ENCODE measurements at places on chromosomes 2 and 18.
A peak's percentile ranks its signal among the peaks of the same experiment; 100 is the strongest.

DNA sequence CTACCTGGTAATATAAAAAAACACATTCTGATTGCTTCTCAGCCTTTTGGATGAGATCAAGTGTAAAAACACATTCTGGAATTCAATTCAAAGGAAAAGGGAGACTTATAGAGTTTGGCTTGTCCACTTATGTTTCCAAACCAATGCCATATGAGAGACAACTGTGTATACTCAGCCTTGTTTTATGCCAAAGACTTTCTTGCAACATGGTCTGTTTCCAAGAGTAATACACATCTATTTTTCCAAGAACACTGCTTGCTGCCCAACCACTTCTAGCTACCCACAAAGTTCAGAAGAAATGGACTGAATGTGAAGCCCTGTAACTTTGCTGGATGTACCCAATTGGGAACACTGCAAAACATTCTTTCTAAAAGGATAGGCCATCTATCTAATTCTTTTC lies 48.0 kb upstream of the GRB14 start:
- DNase-seq = no peak

- DNase-seq = no peak
These were observed 59.8 kb upstream of the RIT2 start for GRCh38 chr18:43175257-43175656.

DNA sequence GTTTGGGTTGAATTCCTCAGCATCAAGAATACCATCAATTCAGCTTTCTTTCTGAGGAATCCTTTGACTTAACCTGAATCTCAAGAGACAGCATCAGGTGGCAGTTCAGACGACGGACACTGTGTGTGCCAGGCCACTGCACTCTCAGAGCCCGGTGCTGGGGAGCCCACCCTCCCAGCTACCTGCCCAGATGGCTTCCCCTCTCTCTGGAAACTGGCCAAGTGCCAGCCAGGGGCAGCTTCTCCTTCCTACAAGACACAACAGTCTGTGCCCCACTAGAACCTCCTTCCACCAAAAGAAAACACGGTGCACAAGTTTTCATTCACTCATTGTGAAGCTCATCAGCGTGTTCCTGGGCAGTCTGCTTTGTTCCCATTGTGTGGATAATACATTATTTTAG lies 28.5 kb downstream of the MAL start:
- DNase-seq = no peak

DNA sequence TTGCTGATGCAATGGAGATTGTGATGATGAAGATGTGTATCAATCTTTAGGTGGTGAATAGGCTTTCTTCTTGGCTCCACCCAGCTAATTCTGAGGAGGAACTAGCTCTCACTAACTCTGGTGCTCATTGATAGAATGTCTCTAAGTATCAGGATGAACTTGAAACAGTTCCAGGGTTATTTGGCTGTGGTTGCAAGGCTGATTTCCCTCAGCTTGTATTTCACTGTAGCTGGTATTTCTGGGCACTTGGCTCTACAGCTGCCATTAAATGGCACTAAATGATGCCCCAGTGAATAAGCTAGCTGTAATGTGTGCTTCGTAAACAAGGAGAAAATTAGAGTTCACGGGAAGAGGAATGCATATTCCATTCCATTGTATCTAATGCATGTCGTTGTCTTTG lies 241.2 kb downstream of the RPIA start:
- no peak for DNase-seq

DNA sequence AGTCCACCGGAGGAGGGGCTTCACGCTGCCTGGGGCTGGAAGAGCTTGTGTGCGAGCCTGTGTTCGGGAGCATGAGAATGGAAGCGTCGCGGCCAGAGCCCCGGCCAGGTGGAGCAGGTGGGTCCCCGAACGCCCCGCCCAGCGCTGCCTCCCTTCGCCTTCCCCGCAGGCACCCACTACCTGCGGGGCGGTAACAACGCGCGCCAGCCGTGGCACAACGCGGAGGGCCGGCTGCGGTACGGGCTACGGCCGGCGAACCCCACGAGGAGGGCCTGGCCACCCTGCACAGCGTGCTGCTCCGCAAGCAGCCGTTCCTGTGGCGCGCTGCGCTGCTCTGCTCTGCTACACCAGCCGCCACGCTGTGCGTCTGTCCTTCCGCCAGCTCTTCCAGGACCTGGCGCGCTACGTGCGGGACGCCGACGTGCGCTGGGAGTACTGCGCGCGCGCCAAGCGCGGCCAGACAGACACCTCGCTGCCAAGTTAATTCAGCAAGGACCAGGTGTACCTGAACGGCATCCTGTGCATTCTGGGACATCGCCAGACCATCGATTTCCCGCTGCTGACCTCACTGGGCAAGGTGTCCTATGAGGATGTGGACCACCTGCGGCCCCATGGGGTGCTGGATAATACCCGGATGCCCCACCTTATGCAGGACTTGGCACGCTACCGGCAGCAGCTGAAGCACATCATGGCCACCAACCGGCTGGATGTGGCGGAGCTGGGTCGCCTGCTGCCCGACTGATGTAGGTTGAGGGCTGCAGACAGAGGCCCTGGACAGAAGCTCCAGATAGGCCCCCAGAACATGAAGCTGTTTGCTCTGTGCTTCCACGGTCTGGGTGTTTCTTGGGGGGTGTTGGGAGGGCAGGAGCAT lies 200.6 kb downstream of the NAPG start:
- peak; percentile 100 for DNase-seq

- DNase-seq = no peak
These were observed 79.3 kb upstream of the SCN7A start for GRCh38 chr2:166573391-166573790.

GRCh38 chr2:7009207-7009911 lies 92.1 kb downstream of the RNF144A start:
- no peak for DNase-seq

DNA sequence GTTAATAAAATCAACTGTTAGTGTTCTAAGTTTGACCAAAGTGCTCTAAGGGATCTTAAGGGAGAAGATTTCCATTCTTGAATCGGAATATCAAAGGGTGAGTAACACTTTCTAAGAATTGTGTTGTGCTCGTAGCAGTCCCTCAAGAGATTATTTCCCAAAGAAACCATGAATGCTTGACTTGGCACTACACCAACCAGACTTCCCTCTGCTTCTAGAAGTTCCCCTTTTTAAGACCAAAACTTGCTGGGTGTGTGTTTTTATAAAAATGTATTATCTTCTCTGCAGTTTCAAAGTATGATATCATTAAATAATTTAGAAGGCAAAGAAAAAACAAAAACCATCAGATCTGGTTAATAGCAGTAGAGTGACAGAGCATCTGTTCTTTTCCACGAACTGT lies 522.0 kb upstream of the FAM98A start:
- DNase-seq = no peak

- no peak for DNase-seq
These were observed 78.5 kb upstream of the RPL31 start for GRCh38 chr2:100923461-100924060.

DNA sequence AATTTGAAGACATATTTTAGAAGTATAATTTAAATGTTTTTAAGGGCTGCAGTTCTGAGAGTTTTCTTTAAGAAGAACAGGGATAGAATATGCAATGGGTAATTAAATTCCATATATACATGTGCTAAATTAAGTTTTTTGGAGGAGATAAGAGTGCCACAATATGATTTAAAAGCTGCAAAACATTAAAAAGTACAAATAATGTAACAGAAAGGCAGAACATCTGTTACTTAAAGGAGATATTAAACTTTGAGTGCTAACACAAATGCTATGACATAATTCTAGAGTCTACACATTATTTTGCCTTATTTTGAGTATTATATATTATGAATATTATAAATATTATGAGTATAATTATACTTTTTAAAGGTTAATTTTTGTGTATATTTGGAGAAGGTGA lies 102.4 kb downstream of the PARD3B start:
- DNase-seq = no peak

GRCh38 chr2:24825883-24826772 lies 32.9 kb downstream of the CENPO start:
- DNase-seq = no peak

DNA sequence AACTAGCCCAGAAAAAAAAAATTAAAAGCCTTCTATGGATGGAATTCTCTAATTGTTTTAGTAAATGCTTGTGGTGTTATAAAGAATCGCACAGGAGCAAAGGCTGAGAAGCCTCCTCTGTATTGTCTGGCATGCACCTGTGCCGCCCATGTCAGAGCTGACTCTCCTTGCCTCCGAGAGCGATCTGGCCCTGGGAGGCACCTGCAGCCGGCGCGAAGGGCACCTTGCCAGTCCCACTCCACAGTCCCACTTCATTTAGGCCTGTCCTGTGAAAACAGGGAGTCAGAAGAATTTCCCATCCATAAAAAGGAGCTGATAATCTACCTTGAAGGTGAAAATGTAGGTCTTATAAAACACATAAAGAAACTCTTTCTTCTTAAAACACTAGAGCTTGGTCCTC lies 170.9 kb upstream of the PXDN start:
- no peak for DNase-seq

GRCh38 chr18:26458526-26459232 lies 89.7 kb downstream of the KCTD1 start:
- no peak for DNase-seq

DNA sequence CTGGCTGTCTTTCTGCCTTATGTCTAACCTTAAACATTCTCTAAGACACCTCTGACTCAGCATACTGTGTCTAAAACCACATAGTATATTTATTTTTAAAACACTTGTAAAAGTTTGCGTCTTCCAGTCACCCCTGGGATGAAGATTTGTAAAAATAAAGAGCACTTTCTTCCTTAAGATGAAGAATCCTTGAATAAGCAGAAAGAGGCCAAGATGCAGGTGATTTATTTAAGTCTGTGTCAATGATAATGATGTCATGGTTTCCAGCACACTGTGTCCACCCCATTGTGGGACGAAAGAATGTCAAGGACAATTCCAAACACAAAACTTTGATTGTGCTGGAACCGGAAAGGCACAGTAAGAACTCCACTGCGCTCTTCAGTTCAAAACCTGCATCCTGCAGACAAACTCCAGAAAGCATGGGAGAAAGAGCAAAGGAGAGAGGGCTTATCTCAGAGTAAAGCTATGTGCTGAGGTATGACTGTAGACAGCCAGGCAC lies 92.9 kb downstream of the ZEB2 start:
- DNase-seq = no peak

- no peak for DNase-seq
These were observed 7.3 kb downstream of the INSIG2 start for GRCh38 chr2:118095610-118096009.

DNA sequence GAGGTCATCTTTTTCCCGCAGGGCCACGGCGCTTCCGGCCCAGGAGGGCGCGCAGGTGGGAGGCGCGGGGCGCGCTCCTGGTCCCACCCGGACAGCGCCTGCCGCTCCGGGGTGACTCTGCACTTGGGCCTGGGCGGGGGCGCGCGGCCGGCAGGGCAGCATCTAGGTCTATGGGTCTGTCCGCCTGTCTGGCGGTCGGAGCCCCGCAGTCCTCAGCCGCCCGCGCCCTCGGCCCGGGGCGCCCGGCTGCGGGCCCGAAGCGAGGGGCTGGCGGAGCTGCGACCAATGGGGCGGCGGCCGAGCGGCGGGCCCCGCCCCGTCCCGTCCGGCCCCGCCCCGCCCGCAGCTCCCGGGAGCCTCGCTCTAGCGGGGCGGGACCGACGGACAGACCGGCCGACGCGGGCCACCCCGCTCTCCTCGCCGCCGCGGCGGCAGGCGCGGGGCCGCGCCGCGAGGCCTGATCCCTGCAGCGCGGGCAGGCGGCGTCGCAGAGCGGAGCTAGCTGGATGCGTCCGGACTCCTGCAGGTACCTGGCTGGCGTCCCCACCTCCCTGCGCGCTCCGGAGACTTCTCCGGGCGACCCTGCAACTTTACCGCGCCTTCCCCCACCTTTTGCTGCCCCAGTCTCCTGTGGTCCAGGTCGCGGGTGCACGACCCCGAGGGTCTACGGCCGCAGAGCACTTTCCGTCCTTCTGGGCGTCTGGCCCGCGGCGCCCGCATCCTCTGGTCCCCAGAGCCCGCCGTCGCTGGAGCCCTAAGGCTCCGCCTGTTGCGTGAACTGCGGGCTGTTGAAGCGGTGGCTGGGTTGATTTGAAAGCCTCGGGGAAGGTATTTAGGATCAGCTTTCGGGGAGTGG lies at the start of gene KCNS3:
Gene KCNS3 (plus strand): TSS at position 387 of the 856 bp plus-strand sequence. CDS start 52,342 bp downstream, outside the sequence.
- peak; percentile 44 for DNase-seq

DNA sequence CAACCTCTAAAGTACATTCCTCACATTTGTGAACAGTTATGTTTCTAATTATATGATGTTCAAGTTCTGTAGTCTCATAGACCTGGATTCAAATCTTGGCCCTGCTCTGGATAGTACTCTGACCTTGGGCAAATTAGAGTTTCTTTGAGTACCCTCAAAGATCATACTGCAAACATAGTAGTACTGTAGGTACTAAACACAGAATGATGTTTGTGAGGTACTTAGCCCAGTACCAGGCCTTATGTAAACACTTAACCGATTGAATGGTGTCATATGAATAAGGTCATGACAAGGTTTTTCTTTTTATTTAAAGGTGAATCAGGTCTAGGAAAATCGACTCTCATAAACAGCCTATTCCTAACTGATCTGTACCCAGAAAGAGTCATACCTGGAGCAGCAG lies 19.1 kb downstream of the SEPTIN2 start:
- DNase-seq = no peak

DNA sequence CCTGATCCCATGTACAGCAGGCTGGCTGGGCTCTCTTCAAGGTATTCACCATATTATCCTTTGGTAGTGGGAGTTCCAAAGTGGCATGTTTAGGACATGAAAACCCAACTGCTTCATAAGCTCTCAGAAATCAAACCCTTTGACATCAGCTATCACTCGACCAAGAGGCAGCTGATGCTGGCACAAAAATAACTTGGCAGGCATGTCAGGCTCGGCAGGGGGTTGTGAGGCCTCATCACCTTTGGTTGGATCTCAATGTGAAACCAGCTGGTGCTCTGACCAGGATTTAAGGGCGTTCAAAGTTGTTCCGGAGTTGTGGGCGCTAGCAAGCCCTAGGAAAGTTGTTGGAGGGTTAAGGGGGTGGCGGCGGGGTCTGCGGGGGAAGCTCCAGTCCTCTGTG lies 171.9 kb downstream of the FHOD3 start:
- DNase-seq = peak; percentile 48

DNA sequence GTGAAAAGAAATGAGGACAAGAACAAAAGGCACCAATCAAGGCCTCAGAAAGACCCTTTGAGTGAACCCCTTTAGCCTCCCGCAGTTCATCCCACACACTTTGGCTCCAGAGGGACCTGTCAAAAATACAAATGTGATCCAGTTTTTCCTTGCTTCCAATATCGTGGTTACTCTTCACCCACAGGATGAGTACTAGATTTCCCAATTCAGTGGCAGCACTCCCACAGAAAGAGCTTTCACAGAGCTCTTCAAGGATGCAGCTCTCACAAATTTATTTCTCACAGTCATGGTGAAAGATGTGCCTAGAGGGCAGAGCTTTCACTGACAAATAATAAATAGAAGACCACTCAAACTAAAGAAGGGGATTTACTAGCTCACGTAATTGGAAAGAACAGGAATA lies 3.0 kb upstream of the GFPT1 start:
- DNase-seq = no peak

- no peak for DNase-seq
These were observed 282.9 kb upstream of the REV1 start for GRCh38 chr2:99772591-99773331.

- DNase-seq = no peak
These were observed 123.2 kb downstream of the PHLPP1 start for GRCh38 chr18:62838475-62839098.

Measured in NCI-H146 (cell line).